ENCODE measurements at places on chromosomes 1 and 21.

- no peak for DNase-seq
Measured at GRCh38 chr1:231563247-231563646, 34.8 kb downstream of the TSNAX start.

GRCh38 chr1:159763686-159764085, 17.1 kb upstream of the DUSP23 start:
- no peak for DNase-seq

GRCh38 chr1:206608108-206608698, 4.1 kb downstream of the EIF2D start:
- peak; percentile 45 for DNase-seq

- no peak for DNase-seq
Measured at GRCh38 chr1:112417271-112417670, 21.3 kb downstream of the CTTNBP2NL start.

- peak; percentile 85 for DNase-seq
Measured at GRCh38 chr1:243848858-243849420, 1.1 kb downstream of the AKT3 start.

- peak; percentile 70 for DNase-seq
Measured at GRCh38 chr1:41109310-41110197, 88.0 kb upstream of the SLFNL1 start.

GRCh38 chr1:32111789-32112188, 3.9 kb downstream of the KPNA6 start:
- peak; percentile 23 for DNase-seq

DNA sequence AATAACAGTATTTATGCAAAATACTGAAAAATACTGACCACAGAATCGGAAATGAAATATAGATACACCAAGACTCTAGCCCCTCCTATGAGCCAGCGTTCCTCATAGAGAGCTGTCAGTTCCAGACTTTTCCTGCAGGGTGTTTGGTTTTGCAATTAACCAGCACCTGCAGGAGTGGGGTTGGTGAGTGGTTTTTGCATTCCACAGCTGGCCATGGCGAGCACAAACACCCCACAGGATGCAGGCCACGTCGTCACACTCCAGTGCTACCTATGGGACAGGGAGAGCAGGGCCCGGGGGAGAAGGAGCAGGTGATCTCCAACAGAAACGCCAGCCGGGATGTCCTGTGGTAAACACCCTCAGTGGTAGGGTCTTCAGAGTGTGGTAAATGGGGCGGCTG, 94.1 kb downstream of the ERG start:
- DNase-seq: no peak

- DNase-seq: no peak
Measured at GRCh38 chr1:26043765-26044164, 2.2 kb downstream of the SLC30A2 start.

GRCh38 chr1:100397681-100398080, 45.4 kb downstream of the CDC14A start:
- no peak for DNase-seq

- no peak for DNase-seq
Measured at GRCh38 chr1:111538343-111539025, 35.1 kb upstream of the ADORA3 start.

- no peak for DNase-seq
Measured at GRCh38 chr1:221100611-221101010, 221.4 kb downstream of the HLX start.

DNA sequence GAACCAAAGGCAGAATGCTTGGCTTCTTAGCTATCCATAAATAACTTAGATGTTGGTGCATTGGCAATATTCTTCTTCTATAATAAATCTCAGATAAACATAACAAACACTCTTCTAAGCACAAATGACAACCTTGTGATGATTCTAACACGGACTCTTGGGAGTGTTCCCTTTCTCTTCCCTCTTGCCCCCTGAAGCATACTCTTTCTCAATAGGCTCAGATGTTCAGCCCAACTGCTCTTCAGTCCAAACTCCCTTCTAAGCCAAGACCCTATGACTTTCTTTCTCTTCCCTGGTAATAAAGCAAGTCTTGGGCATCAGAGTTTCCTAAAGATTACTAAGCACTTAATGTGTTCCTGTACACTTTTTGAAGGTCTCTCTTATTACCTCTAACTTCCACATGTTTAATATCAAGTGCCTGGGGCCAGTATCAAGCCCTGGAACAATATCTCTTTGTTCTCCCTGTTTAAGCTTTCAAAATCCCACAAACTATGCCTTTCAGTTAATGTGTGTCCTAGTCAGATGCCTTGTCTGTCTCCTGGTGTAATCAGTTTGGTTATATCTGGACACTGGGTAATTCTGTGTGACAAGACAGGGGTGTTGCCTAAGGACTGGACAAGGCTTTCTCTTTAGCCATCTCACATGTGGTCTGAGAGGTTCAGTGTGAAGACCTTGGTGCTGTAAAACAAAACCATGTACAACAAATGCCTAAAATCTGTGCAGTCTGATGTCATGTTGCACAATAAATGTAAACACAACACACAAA, 92.9 kb upstream of the IVNS1ABP start:
- DNase-seq: no peak

DNA sequence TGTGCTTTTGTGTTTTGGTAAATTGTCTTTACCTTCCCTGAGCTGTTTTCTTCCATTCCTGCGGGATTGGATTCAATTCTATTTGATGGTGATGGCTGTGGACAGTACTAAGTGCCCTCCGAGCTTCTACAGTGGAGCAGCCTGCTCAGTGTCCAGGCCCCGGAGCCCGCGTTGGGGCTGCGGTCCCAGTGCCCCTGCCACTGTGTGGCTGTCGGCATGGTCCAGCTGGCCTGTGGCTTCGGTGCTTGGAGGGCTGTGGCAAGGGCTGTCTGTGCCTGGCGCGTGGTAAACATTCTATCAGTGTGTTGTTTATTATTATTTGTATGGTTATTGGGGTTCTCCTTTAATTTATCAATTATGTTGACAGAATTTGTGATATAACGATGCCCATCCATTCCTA, 109.1 kb upstream of the COL6A1 start:
- no peak for DNase-seq

DNA sequence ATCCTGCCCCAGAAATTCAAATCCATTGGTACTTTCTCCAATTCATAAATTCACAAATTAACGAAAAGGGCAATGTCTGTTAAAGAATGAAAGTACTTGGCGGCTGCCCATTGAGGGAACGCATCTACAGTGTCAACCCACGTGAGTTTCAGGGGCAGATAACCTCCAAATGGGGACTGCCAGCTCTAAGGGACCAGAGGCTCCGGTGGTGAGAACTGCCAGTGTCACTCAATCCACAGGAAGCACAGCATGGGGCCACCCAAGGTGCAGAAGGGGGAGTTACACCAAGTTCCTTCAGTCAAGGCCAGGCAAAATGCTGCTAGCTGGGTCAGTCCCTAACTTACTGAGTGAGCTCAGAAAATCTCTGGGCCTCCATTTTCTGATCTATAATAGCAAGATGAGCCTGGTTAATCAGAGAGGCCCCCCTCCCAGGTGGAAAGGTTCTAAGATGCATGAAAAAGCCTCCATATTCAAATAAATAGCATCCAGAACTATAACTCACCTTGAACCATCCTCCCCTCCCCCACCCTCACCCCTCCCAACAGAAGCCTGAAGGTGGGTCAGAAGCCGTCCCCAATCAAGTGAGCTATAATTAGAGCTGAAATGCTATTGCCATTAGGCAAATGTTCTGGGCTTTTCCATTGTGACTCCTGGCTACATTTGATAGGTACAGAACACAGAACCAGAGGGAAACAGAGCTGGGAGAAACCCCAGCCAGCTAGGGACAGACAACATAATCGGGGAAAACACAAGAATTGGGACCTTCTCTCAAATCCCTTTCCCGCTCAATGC, 41.7 kb downstream of the LRP8 start:
- DNase-seq: peak; percentile 79

GRCh38 chr1:59218521-59219236, 78.2 kb upstream of the FGGY start:
- DNase-seq: no peak

DNA sequence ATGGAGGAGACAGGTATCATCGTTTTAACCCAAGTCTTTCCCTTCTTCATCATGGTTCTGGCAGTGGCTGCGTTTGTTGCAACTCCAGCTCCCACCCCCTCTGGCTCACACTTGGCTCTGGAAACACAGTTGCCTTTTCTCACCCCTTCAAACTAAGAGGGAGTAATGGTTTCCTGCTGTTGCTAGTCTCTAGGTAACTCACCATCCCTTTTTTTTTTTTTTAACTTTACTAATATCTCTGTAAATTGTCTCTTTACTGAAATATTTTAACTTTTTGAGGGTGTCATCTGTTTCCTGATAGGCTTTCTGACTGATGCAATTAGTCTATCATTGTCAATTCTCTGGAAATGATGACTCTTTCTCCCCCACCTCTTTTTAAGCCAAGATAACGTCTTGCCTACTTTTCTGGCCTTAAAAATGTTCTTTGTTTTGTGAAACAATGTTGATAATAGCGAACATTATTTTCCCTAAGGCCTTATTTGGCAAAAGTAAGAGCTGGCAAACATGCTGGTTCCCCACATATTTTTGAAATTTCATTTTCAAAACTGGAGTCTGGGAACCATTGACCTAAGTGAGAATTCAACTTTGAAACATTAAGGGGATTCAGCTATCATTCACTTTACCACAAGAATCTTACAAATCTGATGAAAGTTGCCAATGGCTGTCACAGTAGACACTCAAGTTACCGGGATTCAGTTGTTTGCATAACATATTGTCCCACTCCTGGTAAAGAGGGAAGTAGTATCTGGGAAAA, 85.3 kb downstream of the LEPR start:
- DNase-seq: peak; percentile 37

- DNase-seq: no peak
Measured at GRCh38 chr1:41362749-41363590, 1.7 kb downstream of the FOXO6 start.

DNA sequence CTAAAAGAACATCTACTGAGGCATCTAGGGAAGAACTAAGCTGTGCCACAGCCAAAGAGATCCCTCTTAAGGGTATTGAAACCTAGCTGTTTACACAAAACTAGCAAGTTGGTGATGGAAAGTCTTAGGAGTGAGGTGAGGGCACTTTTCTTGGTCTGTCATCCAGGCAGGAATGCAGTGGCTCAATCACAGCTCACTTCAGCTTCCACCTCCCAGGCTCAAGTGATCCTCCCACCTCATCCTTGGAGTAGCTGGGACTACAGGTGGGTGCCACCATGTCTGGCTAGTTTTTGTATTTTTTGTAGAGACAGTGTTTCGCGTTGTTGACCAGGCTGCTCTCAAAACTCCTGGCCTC, 2.4 kb downstream of the PLEKHO1 start:
- peak; percentile 50 for DNase-seq

GRCh38 chr21:21605521-21605920, 607.3 kb downstream of the NCAM2 start:
- no peak for DNase-seq

GRCh38 chr1:109216662-109217061, 2.9 kb downstream of the SARS1 start:
- DNase-seq: no peak

GRCh38 chr1:71944006-71944405, 338.3 kb downstream of the NEGR1 start:
- DNase-seq: no peak

DNA sequence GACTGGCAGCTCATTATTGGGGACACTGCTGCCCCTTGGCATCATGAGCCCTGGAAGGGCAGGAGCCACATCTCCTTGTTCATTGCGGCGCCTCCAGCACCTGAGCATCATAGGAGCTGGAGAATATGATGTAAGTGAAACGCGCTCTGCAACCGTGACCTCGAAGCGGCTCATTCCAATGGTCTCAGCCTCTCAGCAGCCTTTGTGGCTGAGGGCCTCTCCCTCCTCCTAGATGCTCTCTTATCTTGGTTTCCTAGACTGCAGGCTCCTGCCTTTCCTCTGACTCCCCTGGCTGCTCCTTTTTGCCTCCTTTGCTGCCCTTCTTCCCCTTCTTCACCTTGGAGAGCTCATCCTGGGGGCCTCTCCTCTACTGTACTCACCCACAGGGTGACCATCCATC, 83.6 kb upstream of the CASZ1 start:
- no peak for DNase-seq

- no peak for DNase-seq
Measured at GRCh38 chr1:181931873-181932272, 129.6 kb downstream of the ZNF648 start.

DNA sequence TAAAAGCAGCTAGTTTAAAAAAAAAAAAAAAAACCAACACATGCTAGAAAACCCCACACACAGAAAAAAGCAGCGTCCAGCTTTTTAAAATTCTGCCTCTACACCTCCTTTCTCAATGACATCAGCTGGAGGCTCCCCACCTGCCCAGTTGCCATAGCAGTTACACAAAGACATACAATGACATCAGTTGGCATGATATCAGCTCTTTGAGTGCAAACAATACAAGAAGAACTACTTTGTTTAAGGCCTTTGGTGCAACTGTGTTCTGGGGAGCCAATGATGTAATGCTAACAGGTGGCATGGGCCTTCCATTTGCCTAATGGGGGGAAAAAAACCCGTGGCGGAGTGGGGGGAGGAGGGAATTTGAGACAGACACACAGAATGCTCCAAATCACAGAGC, 32.9 kb downstream of the DUSP10 start:
- DNase-seq: peak; percentile 76

GRCh38 chr1:154624746-154625643, 17.0 kb upstream of the ADAR start:
- DNase-seq: no peak

DNA sequence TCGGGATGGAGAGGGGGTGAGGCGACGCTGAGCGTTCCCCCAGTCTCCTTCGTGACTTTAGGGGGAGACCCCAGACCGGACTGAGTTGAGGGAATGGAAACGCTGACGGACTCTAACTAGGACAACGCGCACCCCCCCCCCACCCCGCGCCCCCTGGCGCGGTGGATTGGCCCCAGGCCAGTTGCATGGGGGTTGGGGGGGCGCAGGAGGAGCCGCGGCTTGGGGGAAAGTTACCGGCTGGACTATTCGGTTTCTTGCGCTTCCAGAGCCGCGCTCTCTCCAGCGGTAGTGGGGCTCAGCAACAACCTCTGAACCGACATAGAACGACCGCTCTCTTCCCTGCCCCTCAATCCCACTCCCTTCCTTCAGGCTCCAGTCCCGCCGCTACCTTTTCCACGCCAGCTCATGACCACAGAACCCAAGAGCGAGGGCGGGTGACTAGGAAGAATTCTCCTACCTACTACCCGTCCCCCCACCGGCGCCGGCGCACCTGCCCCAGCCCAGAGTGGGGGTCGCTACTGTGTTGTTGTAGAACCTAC, 694 bp downstream of the ZBTB7B start:
- peak; percentile 63 for DNase-seq

- DNase-seq: peak; percentile 52
Measured at GRCh38 chr1:85330711-85331290, 54.4 kb upstream of the BCL10 start.

DNA sequence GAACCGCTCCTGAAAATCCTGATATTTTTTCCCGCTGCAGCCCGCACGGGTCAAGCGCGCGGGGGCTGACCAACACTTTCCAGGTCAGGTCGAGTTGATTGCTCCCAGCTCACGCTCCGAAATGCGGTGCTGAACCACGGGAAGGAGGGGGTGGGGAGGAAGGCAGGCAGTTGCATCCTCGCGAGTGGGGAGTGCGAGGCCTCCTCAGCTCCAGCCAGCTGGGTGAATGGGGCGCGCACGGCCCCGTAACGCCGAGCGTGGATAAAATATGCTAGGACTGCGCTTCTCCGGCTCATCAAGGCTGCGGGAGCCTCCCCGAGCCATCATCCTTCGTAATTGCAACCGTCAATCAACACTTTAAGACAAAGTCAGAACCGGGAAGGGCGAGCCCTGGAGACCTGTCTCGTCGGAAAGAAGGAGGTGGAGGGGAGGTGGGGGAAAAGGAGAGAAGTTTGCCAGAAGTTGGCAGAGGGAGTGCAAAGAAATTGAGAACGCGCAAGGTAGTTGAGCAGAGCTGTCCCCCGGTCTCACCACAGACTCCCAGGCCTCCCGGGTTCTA, 8.0 kb downstream of the NR5A2 start:
- no peak for DNase-seq
